AML-193 (cell line): ENCODE measurements at places on chromosomes 2 and 18.

- DNase-seq = no peak
Measured at GRCh38 chr2:29733213-29733612, 188.2 kb downstream of the ALK start.

- no peak for DNase-seq
Measured at GRCh38 chr18:3689986-3690763, 240.2 kb downstream of the TGIF1 start.

- no peak for DNase-seq
Measured at GRCh38 chr2:180572346-180572745, 408.1 kb upstream of the UBE2E3 start.

GRCh38 chr2:229774237-229774636 lies 59.9 kb upstream of the DNER start:
- no peak for DNase-seq

DNA sequence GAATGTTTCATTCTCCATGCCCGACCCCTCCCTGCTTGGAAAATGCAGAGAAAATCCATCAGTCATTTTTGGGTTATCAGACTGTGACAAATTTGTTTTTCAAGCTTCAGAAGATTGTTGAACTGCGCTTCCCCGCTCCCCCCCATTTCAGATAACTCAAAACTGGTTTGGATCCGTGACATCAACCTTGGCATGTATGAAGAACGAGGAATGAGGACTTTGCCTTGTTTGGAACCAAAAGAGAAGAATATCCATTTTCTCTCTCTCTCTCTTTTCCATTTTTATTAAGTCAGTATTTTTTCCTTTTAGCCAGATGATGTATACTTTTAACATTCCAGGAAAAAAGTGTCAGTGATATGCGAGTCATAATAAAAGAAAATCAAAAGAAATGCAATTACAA lies 171.6 kb downstream of the BCL2 start:
- DNase-seq = no peak

GRCh38 chr2:74028741-74029140 lies 44.0 kb downstream of the TET3 start:
- no peak for DNase-seq

- no peak for DNase-seq
Measured at GRCh38 chr18:59065684-59066083, 74.0 kb upstream of the SEC11C start.

DNA sequence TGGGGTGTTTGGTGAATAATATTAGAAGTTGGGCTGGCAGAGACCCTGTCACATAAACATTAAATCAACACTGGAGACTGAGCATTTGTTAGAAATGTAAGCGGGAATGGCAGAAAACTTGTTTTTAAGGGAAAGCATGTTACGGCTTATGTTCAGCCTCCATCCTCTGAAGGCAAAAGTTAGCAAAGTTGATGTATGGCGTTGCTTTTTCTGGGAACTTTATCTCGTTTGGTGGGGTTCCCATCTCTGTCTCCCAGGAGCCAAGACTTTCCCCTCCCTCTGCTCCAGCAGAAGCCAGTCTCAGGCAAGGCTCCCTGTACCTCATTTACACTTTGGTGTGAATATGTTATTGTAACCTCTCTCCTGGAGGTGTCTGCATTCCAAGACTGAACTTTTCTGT lies 105.1 kb downstream of the MSH2 start:
- DNase-seq = no peak

GRCh38 chr2:160336105-160336504 lies 136.0 kb upstream of the ITGB6 start:
- no peak for DNase-seq

DNA sequence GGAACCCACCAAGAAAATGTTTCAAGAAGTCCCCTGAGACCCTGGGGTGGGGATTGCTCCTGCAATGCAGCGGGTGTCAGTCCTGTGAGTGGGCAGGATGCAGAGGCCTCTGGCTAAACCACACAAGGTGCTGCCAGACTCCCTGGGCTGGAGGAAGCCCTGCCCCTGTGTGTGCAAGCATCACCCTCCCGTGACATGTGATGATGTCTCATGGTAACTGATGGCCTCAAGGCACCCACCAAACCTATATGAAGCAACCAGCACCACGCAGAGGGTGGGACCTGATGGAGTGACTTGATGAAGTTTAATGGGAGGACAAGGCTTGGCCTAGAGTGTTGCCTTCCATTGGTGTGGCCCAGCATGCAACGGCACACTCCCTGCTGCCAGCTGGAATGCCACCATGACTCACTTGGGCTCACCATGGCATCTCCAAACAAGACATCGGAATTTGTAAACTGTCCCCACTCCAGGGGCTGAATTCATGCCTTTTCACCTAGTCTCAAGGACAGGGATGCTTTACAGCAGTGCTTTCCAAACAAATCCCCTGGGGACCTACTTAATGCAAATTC lies 8.7 kb upstream of the SLC14A1 start:
- no peak for DNase-seq

- DNase-seq = no peak
Measured at GRCh38 chr18:77254711-77255405, 5.2 kb downstream of the GALR1 start.

DNA sequence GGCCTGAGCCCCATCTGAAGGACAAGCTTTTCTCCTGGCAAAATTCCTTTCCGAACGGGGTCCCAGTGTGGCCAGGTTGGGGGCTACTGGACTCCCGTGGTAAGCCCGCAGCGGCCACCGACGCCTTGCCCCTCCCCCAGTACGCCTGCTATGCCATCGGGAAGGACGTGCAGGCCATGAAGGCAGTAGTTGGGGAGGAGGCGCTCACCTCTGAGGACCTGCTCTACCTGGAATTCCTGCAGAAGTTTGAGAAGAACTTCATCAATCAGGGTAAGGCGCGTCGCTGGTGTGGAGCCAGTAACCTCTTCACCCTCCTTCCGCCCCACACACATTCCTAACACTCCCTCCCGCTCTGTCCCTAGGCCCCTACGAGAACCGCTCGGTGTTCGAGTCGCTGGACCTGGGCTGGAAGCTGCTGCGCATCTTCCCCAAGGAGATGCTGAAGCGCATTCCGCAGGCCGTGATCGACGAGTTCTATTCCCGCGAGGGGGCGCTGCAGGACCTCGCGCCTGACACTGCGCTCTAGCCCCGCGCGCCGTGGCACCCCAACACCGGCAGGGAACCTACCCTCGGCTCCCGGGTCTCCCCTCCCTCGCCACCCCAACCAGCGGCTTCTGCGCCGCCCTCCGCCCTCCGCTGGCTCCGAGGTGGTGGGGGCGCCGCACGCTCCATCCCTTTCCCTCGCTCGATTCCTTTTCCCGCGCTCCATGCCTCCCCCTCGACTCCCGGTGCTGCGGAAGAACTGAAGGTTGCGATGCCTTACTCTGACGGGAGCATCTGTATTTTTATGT lies 13.6 kb upstream of the ANKRD53 start:
- DNase-seq = peak; percentile 75

- no peak for DNase-seq
Measured at GRCh38 chr2:126406267-126406666, 249.7 kb upstream of the GYPC start.

DNA sequence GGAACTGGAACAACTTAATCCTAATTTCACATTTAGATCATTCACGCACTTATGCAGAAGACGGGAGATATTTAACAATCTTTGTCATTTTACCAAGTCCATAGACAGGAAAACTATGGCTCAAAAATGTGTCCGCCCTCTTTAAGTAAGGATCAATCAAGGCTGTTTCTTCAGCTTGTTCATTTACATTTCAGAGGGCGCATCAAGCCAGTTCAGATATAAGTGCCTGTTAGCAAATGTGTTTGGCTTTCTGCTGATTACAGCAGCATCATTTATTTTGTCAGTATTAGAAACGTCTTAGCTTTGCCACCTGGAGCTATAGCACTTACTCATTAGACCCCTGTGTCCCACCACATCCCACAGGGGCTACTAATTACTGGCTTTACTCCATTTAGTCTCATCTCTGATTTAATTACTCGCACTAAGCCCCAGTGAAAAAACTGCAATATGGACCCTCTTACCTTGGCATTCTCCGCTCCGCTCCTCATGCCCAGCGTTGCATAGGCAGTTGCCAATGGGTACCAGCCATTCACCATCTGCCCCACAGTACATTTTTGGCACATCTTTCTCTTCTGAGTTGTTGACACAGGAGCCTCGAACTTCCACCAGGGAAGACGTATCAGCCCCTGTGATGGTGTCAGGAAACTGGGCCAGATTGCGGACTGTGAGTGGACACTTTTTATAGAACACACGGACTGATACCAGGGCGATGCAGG lies 8.7 kb downstream of the EPHA4 start:
- DNase-seq = no peak

DNA sequence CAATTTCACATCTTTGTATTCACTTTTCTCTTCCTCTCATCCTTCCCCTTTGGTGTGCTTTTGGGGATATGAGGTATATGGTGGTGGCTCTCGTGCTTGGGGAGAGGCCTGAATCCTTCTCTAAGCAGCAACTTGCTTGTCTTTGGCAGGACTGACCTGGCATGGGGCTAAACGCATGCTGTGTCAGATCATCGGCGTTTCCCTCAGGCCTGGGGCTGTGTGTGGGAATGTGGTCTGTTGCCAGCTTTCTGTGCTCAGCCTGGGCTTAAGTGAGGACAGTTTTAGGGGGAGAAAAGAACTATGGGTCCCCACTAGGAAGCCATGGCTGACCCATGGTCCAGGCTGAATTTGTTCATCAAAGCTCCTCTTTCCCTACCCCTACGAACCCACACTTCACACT lies 60.7 kb downstream of the TET3 start:
- no peak for DNase-seq

GRCh38 chr2:23505984-23506380 lies 121.0 kb downstream of the KLHL29 start:
- no peak for DNase-seq

- no peak for DNase-seq
Measured at GRCh38 chr2:219565130-219566080, 5.9 kb downstream of the OBSL1 start.

- no peak for DNase-seq
Measured at GRCh38 chr2:128783896-128784295, 465.2 kb upstream of the HS6ST1 start.

DNA sequence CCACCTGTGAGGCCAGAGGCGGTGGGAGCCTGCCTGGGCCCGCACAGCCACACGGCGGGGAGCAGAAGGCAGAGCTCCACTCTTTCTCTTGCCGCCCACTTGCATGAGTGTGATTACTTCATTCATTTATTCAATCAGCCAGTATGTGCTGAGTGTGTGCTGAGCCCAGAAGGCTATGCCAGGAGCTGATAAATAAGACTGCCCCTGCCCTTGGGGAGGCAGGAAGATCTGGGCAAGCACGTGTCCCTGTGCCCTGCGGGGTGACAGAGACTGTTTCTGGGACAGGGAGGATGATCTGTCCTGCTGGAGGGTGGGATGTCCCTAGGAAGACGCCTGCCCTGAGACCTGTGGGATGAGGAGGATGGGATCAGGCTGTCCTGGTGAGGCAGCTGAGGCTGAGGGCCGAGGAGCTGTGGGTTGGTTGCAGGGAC lies 250.8 kb downstream of the DYSF start:
- no peak for DNase-seq

GRCh38 chr18:70321616-70322015 lies 32.8 kb downstream of the SOCS6 start:
- DNase-seq = no peak

- DNase-seq = peak; percentile 7
Measured at GRCh38 chr18:25832001-25832604, 258.3 kb downstream of the SS18 start.

GRCh38 chr2:215140166-215140707 lies 1.8 kb upstream of the ABCA12 start:
- no peak for DNase-seq

GRCh38 chr18:38241736-38242135 lies 676.1 kb upstream of the CELF4 start:
- DNase-seq = no peak

GRCh38 chr18:35991696-35992095 lies 19.2 kb downstream of the RMP24 start:
- DNase-seq = no peak

DNA sequence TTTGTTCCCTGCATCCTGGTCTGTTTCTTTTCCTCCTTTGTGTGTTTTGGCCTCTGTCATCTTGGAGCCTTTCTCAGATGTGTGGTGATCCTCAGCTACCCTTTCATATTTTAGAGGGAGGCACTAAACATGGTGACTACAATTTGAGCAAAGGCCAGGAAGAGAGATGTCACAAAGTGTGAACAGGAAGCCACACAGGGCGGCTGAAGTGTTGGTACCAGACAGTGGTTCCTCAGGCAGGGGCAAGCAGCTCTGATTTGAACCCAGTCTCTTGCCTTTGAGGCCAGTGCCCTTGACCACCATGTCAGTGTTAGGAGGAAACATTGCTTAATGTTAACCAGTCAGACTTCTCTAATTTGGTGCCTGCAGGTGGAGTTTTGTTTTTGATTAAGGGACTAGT lies 9.2 kb downstream of the LRRFIP1 start:
- no peak for DNase-seq

DNA sequence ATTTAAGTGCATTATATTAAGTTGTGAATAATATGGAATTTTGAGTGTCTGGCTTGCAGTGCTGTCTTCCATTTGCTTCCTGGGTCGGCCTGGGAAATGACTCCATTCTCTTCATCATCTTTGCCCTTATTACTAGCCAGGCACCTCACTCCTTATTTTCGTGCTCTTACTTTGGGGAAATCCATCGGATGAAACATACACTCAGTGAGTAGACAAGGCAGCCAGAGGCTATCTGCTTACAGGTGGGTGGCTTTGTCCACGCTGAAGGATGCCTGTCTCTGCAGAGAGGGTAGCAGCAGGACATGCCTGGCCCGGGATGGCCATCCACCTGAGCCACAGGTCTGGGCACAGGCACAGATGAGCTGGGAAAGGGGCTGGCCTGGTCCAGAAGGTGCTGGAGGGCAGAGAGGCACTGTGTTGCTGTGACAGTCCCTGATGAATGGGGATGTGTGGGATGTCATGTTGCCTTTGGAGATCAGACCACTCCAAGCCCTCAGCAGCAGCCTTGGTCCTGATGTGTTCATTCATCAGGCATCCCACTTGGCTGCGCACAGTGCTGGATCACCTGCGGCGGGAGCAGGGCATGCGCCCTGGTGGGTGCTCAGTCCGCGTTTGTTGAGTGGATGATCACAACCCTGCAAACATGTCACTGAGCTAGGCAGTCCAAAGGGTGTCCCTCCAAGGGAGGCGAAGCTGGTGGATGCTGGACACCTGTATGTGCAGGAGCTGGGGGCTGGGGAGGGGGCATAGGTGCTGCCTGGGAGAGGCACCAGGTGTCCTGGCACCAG lies 236.0 kb downstream of the LDLRAD4 start:
- DNase-seq = no peak

- no peak for DNase-seq
Measured at GRCh38 chr2:28970464-28971160, 10.5 kb upstream of the TOGARAM2 start.

DNA sequence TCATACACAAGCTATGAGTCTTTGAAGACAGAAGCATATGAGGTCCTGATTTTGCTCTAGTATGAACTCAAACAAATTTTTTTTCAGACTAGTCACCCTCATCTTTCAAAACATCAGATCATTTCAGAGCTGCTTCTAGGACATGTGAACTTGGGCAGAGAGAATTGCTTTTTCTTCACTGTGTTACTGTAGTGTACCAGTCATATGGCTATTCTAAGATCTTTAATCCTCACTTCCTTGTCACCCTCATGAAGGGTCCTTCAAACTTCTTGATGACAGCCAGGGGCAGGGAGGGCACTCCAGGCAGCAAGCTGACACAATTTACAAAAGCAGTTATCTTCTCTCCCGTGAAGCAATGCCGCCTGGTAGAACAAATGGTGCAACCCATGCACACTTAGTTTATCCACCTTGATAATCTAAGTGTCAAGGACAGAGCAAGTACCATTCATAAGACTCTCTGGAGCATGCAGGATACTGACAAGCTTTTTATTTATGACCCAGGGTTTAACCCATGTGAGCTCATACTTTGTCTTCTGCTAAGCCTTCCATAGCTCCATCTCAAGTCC lies 200.6 kb downstream of the DPP10 start:
- DNase-seq = no peak
